T follicular helper cell (primary cell): ENCODE measurements at places on chromosomes 5 and 9.

DNA sequence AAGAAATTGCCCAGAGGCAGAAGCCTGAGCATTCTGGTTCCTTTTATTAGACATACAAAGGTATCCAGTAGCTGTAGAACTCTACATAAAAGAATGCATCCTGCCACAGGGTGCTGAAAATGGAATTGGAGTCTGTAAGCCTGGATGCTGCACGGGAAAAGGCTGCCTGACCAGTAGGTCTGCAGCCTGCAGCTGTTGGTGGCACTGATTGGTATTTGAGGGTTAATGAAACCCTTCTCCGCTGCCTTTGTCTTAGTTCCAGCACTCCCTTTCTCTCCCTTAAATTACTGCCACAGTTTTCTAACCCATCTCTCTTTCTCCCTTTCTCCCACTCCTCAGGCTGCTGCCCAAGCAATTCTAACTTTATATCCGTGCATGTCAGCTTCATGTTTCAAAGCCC lies 64.7 kb downstream of the BRINP1 start:
- DNase-seq: no peak

GRCh38 chr5:160088805-160089204 lies 30.4 kb downstream of the PWWP2A start:
- DNase-seq: no peak

DNA sequence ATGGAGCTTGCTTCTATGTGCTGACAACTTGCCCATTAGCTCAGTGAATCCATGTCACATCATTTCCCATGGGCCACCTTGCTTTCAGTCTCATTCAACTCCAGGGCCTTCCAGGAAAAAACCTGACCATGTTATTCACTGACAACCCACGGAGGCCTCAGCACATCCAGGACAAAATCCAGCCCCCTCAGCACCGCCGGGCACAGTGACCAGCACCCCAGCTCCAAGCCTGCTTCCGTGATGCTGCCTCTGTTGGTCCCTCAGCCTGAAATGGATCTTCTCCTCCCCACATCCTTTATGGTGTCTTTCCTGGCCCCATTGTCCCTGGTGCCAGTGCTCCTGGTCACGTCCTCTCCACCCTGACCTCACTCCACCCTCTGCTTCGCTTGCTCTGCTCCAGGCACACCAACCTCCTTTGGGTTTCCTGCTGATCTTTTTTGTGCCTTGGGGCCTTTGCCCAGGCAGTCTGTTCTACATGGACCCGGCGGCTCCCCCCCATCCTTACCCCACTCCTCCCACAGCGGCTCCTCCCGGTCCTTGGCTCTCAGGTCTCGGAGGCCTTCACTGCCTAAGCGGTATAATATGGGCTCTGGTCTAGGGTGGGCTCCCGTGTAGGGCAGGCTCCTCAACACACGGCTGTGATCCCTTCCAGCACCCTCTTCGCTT lies 25.0 kb downstream of the ANKS6 start:
- DNase-seq: no peak

GRCh38 chr9:93260263-93261066 lies 76.5 kb downstream of the WNK2 start:
- no peak for DNase-seq

GRCh38 chr5:108264533-108264932 lies 117.4 kb downstream of the FBXL17 start:
- DNase-seq: no peak

DNA sequence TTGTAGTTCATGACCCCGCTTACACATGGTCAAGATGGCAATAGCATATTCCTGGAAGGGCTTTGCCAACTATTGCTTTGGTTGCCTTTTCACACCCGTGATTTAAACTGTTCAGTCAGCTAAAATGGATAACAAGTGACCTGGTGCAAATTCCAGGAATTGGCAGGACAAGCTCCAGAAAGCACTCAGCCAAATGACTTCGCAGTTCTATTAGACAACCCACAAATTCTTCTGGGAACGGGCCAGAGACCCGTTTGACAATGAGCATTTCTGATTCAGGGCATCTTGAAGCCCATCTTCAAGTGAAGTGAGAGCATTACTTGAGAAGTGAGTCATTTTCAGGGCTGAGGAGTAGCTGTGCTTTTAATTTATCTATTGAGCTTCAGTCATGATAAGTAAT lies 165.0 kb downstream of the DROSHA start:
- DNase-seq: no peak

- DNase-seq: no peak
Measured at GRCh38 chr9:132116583-132116982, 36.9 kb upstream of the MED27 start.

DNA sequence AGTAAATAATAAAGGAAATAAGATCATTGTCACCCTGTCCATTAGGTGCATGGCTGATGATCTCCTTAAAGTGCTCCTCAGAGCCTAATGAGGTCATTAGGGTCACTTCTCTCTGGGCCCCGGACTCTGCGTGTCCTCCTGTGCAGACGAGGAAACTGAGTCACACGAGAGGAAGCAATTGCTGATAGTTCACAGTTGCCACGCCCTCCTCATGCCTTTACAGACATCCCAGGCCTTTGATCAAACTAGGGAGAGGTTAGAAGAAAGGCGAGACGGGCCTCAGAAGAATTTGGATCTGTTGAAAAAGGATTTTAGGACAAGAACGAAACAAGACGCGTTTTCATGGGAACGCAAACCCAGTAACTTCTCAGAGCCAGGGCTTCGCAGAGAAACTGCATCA lies 32.0 kb upstream of the MSX2 start:
- DNase-seq: no peak

- DNase-seq: no peak
Measured at GRCh38 chr5:107484281-107484680, 186.5 kb downstream of the EFNA5 start.

DNA sequence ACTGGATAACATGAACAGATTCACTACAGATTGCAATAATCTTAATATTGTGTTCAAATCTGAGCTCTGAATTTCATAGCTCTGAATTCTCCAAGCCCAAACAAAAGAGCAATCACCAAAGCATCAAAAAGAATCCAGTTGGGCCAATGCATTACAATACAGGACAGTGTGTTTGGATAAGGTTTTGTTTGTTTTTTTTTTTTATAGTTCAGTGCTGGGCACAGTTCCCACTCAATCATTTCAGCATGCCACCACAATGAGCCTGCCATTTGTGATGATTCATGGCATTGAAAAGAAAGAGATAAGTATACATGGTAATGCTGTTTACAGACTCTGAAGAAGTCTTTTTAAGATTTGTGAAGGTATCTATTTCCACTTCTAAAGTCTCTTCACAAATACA lies 1.7 kb upstream of the HTR1A start:
- DNase-seq: no peak

DNA sequence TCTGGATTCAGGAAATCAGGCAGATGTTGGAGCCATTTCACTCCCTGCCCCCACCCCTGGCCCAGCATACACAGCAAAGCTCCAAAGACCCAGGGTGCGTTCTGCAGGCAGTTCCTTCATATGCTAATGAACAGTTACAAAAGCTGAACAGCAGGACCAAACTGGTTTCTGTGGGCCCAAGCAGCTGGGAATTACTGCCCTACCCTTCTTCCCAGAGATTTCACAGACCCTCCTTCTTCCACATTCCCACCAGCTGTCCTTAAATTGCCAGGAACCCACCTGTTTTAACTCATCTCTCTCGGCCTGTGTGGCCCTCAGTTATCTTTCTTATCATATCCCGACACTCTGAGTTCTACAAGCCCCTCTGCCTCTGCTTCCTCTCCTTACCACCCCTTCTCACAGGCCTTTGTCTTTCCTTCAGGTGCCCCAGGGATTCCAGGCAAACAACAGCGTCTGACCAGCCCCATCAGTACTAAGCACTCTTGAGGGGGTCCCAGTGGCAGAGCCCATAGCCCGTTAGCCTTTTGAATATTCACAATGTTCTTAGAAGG lies 10.6 kb upstream of the F2RL1 start:
- DNase-seq: no peak
